ENCODE measurements at places on chromosomes 5 and 9.

- DNase-seq, result no peak
These were observed 134.1 kb downstream of the RGS3 start for GRCh38 chr9:113597390-113598241.

GRCh38 chr5:1555011-1555807, 31.4 kb upstream of the LPCAT1 start:
- no peak for DNase-seq

DNA sequence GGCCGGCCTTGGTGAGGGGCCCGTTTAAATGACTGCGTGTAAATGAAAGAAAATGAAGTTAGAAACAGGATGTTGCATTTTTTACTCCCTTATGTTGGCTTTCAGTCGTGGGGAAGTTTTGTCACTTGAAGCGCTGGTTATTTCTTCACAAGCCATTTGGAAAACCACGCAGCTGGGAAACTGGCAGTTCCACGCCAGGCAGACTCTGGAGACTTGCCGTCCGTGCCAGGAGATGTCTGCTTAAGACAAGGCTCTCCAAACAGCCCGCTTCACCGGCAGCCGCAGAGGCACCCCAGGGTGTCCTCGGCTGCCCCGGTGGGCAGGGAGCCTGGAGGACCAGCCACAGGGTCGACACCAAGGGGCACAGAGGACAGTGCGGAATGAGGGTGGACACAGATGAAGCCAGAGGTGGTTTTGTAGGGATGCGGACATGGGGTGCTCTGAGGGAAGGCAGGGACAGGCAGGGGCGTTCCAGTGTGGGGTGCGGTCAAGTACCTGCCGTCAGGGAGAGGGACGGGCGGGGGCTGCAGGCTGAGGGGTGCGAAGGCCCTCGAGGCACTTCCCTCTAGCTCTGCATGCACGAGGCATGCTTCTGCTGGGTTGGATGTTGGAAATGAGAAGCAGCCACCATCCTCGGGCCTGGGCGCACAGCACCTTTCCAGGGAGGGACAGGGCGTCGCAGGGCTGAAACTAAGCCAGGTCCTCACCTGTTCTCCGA, 11.1 kb upstream of the AJM1 start:
- no peak for DNase-seq

GRCh38 chr9:135339378-135339973, 140.1 kb upstream of the PPP1R26 start:
- DNase-seq, result no peak

DNA sequence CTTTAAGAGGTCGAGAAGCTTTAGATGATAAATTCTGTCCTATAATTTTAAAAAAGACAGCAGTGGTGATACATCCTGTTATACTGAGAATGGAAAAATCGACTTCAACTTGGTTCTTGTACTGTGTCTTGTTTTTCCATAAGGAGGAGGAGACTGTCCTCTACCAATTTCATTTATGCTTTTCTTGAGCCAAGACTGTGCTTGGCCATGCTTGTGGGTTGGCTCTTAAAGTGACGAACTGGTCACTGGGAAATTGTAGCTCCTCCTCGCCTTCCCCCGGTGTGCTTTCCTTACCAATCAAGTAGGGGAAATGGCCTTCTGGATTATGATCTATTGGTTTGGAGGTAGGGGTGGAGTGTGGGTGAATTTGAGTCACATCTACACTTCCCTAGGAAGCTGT, 67.1 kb upstream of the HSPB3 start:
- DNase-seq, result no peak

- DNase-seq, result no peak
These were observed 3.6 kb upstream of the DRD1 start for GRCh38 chr5:175447571-175447970.
